ENCODE measurements at places on chromosomes 11 and 22.

DNA sequence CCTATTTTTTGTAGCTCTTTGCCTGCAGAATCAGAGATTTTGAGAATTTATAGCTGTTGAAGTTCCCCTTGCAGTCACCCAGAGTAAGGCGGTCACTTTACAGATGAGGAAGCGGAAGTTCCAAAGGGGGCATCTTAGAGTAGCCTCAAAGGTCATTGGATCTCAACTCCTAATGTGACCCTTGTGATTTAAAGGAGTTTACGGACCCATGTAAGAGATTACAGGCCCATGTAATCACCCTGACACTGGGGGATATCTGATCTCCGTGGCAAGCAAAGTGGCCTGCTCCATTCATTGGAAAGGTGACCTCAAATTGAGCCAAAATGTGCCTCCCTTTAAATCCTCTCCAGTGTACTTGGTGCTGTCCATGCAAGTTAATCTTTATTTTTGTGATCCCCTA is 15.7 kb downstream of the P2RX3 start:
- no peak for DNase-seq

- no peak for DNase-seq
These were observed 516 bp upstream of the SERPINH1 start for GRCh38 chr11:75561426-75562047.

- no peak for DNase-seq
These were observed 3.9 kb downstream of the CRYBB2 start for GRCh38 chr22:25223269-25223850.

DNA sequence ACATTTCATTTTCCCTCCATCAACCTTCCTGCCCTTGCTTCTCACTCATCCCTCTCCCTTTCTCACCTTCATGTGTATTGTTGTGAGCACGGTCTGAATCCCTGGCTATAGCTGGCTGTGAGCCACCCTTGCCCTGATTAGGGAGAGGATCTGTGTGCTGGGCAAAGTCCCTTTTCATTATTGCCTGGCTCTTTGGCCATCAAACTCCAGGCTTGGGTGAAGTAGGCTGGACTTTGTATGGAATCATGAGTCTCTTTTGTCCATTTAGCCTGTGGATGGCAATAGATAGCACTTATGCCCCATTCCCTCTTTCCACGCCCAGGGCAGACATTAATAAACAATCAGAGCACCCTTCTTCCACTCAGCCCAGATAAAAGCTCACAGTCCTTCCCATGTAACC is 6.7 kb downstream of the MYO18B start:
- no peak for DNase-seq

DNA sequence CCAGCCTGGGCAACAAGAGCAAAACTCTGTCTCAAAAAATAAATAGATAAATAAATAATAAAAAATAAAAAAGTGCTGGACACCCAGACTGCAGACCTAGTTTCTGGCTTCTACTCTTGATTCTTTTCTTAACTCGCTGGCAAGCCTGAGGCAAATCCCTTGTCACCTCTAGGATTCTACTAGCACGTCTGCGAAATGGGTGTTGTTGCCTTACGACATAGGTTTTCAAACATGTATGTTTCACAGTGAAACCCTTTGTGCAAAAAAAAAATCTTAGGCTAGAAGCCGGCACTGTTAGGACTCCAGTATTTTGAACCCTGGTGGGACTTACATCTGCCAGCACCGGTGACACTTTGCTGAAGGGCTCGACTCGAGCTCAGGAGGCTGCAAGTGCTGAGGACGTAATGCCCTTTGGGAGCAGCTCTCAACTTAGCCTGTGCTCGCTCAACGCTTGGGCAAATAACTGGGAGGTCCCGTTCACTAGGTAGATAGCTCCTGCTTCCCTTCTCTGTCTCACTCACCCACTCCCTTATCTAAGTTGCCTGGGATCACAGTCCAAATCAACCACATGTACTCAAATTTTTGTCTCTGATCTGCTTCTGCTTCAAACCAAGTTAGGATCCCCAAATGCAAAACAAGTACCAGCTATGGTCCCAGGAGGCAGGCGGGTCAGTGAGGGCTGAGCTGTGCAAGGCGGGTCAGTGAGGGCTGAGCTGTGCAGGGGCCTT is 34.7 kb upstream of the MYH9 start:
- no peak for DNase-seq

- DNase-seq = no peak
These were observed 149.1 kb upstream of the CNTN5 start for GRCh38 chr11:98871690-98872089.

DNA sequence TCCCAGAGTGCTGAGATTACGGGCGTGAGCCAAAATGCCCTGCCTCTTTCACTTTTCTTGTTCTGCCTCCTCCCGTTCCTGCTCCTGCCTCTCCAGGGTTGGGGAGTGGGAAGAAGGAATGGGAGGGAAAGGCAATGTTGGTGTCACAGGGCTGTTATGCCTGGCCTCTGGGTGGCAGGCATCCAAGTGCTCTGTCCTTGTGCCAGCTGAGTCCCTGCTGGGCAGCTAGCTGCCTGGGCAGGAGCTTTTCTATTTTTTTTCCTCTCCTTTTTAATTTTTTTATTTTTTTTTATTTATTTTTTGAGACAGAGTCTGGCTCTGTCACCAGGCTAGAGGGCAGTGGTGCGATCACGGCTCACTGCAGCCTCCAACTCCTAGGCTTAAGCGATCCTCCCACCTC is 4.1 kb upstream of the SAC3D1 start:
- no peak for DNase-seq

GRCh38 chr22:27642104-27642800 is 159.3 kb downstream of the MN1 start:
- no peak for DNase-seq

DNA sequence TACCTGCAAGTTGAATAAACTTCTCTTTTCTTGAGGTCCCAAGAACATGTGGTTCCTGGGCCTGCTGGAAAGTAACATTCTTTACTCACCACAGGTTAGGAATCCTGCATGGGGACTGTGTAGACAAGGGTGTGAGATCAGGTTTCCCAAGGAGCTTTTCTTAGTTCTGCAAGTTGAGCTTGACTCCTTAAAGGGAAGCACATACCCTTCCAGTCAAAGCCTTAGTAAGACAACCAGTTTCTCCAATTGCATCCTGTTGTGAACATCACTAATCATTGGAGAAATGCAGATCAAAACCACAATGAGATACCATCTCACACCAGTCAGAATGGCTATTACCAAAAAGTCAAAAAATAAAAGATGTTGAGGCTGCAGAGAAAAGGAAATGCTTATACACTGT is 48.3 kb upstream of the PAK1 start:
- no peak for DNase-seq

DNA sequence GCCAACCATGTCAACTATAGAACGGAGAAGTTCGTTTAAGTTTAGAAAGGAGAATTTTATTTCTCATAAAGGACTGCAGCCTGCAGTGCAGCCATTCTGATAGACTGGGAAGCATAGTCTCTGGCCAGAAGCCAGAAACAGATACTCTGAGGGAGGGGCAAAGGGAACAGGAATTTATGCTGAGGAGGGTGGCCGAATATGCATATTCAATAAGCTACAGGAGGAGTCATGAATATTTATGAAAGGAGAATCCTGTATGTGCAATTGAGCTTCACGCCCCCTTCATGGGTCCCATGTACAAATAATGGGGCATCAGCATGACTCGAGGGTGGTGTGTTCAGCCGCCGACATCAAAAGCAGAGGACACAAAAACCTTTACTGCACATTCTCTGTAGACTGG is 199.9 kb downstream of the CWF19L2 start:
- DNase-seq = no peak

GRCh38 chr11:15291885-15292284 is 177.2 kb downstream of the INSC start:
- DNase-seq = no peak

- DNase-seq = peak; percentile 13
These were observed 35.8 kb downstream of the NADSYN1 start for GRCh38 chr11:71488681-71489270.

- no peak for DNase-seq
These were observed 410.3 kb downstream of the MN1 start for GRCh38 chr22:27391092-27391770.

DNA sequence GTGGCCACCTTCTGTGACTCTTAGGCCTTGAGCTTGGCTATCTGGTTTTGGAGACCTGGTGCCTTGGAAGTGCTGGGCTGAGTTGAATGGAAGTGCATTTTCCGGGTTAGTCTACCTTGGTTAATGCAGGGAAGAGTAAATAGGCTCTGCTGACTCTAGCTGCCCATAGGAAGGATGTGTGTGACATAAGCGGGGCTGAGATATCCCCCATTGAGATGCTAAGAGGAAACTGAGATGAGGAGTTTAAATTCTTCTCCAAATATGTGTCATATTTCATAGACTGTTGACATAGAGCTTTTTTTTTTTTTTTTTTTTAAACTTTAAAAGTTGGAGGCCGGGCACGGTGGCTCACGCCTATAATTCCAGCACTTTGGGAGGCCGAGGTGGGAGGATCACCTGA is 30.8 kb downstream of the ZNRF3 start:
- DNase-seq = no peak

DNA sequence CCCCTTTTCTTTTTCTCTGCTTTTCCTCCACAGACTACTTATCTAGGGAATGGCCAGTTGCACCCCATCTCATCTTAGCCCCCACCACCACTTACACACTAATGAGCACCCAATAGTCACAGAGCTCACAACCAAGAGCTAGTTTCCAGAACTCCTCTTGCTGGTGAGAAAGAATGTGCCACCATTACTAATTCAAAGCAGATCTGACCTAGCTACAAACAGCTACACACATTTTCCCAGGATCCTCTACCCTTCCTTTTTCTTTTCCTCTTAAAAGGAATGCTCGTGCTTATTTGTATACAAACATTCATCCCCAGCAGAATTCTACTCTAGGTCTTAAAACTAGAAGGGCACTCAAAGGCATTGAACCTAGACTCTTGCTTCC is 136.8 kb downstream of the CD44 start:
- DNase-seq = no peak

- DNase-seq = no peak
These were observed 3.2 kb upstream of the SYT13 start for GRCh38 chr11:45289369-45289768.

DNA sequence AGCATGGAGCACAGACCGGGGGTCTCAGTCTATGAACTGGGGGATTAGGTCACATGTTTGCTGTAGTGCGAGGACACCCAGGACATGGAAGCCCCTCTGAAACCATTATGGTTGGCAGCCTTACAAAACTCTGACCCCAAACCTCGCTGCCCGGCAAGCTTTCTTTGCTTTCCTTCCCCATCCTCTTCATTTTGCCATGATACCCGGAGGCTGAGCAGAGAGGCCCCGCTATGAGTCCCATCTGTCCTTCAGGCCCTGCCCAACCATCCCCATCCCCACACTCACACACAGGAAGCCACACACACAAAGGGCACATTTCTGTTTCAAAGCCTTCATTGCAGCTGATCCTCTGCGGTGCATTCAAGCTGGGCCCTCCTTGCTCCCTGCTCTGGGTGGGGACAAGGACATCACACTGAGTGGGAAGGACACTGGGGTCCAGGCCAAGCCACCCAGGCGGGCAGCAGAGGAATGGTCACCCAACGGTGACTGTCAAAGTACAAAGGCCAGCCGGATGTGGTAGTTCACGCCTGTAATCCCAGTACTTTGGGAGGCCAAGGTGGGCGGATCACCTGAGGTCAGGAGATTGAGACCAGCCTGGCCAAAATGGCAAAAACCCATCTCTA is 176.5 kb downstream of the CTTN start:
- no peak for DNase-seq

DNA sequence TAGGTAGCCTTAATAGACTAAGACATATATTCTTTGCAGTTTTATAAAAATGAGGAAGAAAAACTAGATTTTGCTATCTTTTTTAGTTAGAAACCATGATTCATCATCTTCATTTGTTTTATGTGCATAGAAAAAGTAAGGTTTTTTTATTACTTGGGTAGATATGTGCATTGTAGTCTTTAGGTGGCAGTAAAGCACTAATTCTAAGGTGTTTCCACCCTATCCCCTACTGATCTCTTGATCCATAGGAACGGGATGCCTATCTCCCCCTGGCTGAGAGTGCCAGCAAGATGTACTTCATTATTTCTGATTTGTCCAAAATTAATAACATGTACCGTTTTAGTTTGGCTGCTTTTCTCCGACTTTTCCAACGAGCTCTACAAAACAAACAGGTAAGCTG is 148.1 kb downstream of the DYNC2H1 start:
- no peak for DNase-seq

- no peak for DNase-seq
These were observed 305.2 kb downstream of the RAB38 start for GRCh38 chr11:87870086-87870485.

DNA sequence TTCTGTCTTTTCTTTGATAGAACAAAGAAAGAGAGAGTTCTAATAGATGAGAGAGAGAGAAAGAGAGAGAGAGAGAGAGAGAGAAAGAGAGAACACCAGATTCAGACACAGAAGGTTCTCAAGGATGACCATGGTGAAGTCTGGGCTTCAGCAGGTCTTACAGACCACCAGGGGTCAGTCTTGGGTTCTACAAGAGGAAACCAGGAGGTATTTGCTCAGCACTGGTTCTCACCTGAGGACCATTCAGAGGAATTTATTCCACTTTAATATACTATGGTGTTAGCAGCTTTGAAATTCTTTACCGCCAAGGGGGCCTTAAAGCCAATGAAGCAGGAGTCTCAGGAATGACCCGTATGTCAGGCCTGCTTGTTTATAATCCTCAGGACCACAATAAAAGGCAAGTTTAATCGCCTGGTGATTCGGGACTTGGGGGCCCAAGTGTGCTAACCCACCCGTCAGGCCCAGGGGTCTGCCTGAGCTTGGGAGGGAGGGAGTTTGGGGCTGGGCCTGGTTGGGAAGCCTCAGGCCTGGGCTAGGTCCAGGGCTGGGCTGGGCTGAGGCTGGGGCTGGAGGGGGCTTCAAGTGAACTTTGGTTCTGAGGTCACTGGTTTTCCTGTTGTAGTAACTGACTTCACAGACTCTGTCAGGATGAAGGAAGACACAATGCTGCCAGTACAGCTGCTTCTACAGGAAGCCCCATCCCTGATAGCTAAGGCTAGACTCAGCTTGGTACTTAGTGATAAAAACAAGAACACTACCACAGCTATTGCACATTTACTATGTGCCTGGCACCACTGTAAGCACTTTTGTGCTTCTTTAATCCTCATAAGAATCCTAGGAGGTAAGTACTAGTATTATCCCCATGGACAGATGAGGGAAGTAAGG is 179.2 kb upstream of the ZBED5 start:
- no peak for DNase-seq

- DNase-seq = no peak
These were observed 926.3 kb downstream of the OPCML start for GRCh38 chr11:132605825-132606570.

DNA sequence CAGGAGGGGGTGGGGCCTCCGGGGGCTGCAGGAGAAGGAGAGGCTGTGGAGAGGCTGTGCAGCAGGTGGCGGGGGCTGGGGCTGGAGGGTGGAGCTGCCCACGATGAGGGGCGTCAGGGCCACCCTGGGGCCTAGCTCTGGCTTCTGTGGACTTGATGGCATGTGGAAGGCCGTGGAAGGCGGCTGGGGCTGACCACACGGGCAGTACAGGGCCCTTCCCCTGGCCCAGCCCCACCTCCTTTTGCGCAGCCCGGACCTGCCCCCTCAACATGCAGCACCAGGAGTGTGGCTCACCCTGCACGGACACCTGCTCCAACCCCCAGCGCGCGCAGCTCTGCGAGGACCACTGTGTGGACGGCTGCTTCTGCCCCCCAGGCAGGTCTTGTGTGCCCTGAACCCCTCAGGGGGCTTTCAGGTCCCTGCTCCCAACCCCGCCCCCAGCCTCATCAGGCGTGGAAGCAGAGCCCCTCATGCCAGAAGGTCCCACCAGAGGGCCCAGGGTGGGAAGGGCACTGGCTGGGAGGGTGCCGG is 6.1 kb downstream of the MUC5B start:
- DNase-seq = no peak
